ENCODE measurements at places on chromosomes 1 and 21. TPM values are rescaled to one million over a fixed set of nuclear protein-coding genes. Genes with fewer than 3 reads are reported as not detected.

DNA sequence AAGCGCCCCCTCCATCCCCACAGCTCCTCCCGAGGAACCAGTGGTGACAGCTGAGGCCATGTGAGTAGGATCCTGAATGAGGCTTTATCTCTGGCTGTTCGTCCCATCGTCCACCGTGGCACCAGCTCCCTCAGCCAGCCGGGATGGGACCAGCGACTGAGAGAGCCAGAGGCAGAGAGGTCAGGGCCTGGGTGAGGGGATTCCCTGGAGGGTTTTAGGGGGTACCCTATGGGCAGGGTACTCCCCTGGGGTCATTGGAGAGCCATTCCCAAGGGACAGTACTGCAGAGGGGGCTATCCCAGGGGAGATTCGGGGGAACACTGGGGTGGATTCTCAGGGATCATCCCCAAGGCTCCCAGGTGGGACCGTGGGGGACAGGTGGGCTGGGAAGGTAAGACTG, 2.4 kb downstream of the TMEM125 start:
- H3K36me3 ChIP-seq: no peaks in the 10 kb centered on the region
- H3K4me3 ChIP-seq: no peak overlapping the region
- peaks cover 7% of the 10 kb centered on the region for H3K4me1 ChIP-seq
- H3K27me3 ChIP-seq: peaks cover 5% of the 10 kb centered on the region
- no peak for DNase-seq
- no peak overlapping the region for H3K27ac ChIP-seq

CBR3 gene
- 2.3 TPM for total RNA-seq

GRCh38 chr21:32733356-32733755, 5.5 kb upstream of the SYNJ1 start:
- H3K36me3 ChIP-seq: peaks cover 14% of the 10 kb centered on the region
- no peak overlapping the region for H3K27ac ChIP-seq
- no peak overlapping the region for H3K4me3 ChIP-seq

- DNase-seq: no peak
- no peak within 1 kb of the TSS for H3K27ac ChIP-seq
- no peak within 1 kb of the TSS for H3K4me3 ChIP-seq
- H3K36me3 ChIP-seq: no peaks in the 10 kb centered on the region
- no peaks in the 10 kb centered on the region for H3K4me1 ChIP-seq
These were observed at the start of gene TTLL10 for GRCh38 chr1:1173793-1174415. Gene TTLL10 (plus strand): TSS chr1:1173880. CDS start chr1:1179216, 5,336 bp downstream.

BEND5 gene
- total RNA-seq: 2.7 TPM

OR2W3 gene
- 5.9 TPM for total RNA-seq

FOXO6 gene
- 1.2 TPM for total RNA-seq

LAMB3 gene
- 6.1 TPM for total RNA-seq

DNA sequence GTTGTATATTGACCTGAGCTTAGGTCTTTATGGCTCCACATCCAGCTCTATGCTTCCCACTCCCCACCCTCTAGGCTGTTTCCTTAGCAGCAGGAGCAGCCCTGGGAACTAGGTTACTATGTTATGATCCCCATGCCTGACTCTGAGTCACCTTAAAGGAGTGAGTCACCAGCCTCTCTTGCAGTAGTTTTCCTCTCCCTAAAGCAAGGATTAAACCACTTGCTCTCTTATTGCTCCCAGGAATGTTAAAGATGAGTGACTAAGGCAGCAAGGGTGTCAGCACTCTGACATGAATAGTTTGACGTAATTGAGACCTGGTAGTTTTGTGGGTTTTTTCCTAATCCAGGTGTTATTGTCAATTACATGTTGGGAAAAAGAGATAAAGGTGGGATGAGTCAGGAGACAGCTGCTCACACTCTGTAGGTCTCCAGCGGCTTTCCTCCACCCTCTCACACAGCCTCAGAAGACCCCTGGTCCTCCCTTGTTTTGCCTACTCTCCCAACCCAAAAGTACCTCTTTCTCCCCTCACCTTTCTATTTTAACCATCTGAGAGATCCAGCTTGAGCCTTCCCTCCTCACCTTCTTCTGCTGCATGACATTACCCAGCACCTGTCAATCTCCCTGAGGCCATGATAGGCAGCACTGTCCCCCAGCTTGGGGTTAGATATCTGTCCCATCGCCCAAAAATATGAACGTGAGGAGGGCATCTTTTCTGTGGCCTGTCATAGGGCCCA, 369.1 kb upstream of the VAMP3 start:
- peak; percentile 100 for DNase-seq
- H3K27me3 ChIP-seq: no peaks in the 10 kb centered on the region
- no peak overlapping the region for H3K4me3 ChIP-seq
- peaks cover 12% of the 10 kb centered on the region for H3K4me1 ChIP-seq

CFHR2 gene
- total RNA-seq: not detected

DNA sequence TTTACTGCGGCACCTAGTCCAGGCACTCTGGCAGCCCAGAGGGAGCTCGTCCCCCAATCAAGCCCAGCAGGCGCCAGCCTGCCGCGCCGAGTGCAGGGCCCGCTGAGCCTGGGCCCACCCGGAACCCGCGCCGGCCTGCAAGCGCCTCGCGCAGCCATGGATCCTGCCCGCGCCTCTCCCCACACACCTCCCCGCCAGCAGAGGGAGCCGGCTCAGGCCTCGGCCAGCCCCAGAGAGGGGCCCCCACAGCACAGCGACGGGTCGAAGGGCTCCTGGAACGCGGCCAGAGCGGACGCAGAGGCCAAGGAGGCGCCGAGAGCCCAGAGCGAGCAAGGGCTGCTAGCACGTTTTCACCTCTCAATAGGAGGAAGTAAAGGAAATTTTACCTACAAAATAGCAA, 767.0 kb downstream of the MRPL39 start:
- no peaks in the 10 kb centered on the region for H3K27me3 ChIP-seq
- no peak overlapping the region for H3K4me3 ChIP-seq
- H3K27ac ChIP-seq: no peak overlapping the region
- H3K4me1 ChIP-seq: no peaks in the 10 kb centered on the region
- DNase-seq: no peak

CD48 gene
- total RNA-seq: not detected

GRCh38 chr21:25790122-25790877, 55.5 kb downstream of the GABPA start:
- H3K4me3 ChIP-seq: peak overlapping the region; percentile 49
- H3K36me3 ChIP-seq: no peaks in the 10 kb centered on the region
- no peak overlapping the region for H3K27ac ChIP-seq
